ENCODE measurements at places on chromosomes 2 and 18.

DNA sequence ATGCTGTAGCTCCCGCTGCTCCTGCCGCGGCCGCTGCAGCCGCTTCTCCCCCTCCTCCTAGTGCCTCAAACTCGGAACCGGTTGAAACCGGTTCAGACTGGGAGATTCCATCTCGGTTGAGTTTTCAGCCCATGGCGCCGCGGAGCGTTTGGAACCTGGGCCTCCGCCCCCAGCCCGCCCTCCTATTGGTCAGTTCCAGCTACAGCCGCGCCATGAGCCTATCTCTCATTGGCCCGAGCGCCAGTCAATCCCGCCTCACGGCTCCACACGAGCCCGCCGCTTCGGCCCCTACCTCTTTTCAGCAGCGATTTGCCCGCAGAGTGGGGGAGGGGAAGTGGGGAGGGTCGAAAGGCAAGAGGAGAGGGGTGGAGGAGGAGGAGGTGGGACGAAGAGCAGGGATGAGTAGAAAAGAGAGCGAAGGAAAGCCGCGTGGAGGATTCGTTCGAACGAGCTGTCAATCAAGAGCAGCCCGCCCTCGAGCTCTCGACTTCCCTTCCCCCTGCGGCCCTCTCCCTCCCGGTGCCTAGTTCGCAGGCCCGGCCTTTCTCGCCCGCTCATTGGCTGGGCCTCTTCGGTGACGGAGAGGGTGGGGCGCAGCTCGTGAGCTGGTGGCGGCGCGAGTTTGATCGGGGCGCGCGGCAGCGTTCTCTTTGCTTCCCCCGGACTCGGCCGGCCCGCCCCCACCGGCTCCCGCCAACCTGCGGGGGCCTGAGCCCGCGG lies at the start of gene XPO1:
XPO1 (minus strand) TSS at position 157 of the 720 bp plus-strand sequence. CDS start 4,459 bp downstream, outside the sequence.
- H3K4me3 ChIP-seq: peak within 1 kb of the TSS; percentile 100
- H3K27me3 ChIP-seq: peaks cover 2% of the 10 kb centered on the region
- DNase-seq: peak; percentile 96
- H3K4me1 ChIP-seq: peaks cover 23% of the 10 kb centered on the region
- H3K36me3 ChIP-seq: peaks cover 14% of the 10 kb centered on the region

- peak overlapping the region; percentile 36 for H3K4me3 ChIP-seq
- no peak for DNase-seq
- peaks cover 83% of the 10 kb centered on the region for H3K4me1 ChIP-seq
- peak overlapping the region; percentile 78 for H3K27ac ChIP-seq
- H3K27me3 ChIP-seq: no peaks in the 10 kb centered on the region
These were observed 8.1 kb upstream of the WIPF1 start for GRCh38 chr2:174605687-174606086.

DNA sequence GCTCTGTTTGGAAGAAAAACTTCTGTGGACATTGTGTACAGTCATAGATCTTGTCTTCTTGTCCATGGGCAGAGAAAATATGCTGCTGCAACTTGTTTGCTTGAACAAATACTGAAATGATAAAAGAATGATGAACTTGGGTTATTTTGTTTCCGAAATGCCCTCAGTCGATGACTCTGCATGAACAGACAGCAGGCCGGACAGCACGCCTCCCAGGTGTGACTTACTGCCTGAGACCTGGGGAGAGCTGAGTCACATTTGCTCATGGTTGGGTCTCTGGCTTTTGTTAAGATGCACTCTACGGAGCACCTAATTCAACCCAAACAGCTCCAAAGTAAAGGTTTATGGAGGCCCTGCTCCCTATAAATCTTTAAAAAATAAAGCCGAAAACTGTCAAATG lies 262.5 kb downstream of the ZNF521 start:
- no peaks in the 10 kb centered on the region for H3K36me3 ChIP-seq
- H3K4me3 ChIP-seq: no peak overlapping the region
- DNase-seq: no peak
- no peaks in the 10 kb centered on the region for H3K4me1 ChIP-seq
- H3K27ac ChIP-seq: no peak overlapping the region

- no peak overlapping the region for H3K4me3 ChIP-seq
- H3K27me3 ChIP-seq: no peaks in the 10 kb centered on the region
- H3K4me1 ChIP-seq: no peaks in the 10 kb centered on the region
- no peak for DNase-seq
These were observed 108.5 kb downstream of the WDSUB1 start for GRCh38 chr2:159177957-159178356.

- H3K27ac ChIP-seq: no peak overlapping the region
- peaks cover 23% of the 10 kb centered on the region for H3K27me3 ChIP-seq
- no peaks in the 10 kb centered on the region for H3K4me1 ChIP-seq
These were observed 2109.9 kb upstream of the PIK3C3 start for GRCh38 chr18:39845106-39845505.

DNA sequence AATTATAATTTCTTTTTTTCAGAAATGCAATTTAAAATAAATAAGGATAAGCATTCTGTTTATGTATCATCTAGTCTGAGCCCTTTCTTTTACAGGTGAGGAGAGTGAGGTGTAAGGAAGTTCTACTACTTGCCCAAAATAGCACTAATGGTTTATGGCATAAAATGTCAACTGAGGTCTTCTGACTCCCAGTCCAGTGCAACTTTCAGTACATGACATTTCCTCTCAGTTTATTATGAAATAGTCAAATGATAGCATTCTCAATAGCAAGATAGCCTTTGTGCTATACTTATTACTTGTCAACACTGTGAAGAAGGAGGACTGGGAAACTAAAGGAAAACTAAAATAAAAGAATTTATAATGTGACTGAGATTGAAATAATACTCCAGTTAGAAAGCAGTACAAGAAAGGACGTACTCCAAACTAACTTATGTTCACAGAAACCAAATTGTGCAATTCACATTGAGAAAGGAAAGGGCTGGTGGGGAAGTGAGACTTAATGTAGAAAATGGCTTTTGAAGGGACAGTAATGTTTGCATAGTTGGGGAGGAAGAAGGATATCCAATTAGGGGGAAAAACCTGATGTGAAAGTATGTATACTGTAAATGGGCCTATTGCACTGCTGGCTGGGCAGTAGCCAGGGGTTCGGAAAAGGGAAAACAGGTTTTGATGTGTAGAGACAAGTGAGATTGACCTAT lies 166.7 kb upstream of the ZEB2 start:
- no peaks in the 10 kb centered on the region for H3K4me1 ChIP-seq
- H3K36me3 ChIP-seq: no peaks in the 10 kb centered on the region
- peaks cover 1% of the 10 kb centered on the region for H3K27me3 ChIP-seq
- no peak overlapping the region for H3K4me3 ChIP-seq
- no peak overlapping the region for H3K27ac ChIP-seq

DNA sequence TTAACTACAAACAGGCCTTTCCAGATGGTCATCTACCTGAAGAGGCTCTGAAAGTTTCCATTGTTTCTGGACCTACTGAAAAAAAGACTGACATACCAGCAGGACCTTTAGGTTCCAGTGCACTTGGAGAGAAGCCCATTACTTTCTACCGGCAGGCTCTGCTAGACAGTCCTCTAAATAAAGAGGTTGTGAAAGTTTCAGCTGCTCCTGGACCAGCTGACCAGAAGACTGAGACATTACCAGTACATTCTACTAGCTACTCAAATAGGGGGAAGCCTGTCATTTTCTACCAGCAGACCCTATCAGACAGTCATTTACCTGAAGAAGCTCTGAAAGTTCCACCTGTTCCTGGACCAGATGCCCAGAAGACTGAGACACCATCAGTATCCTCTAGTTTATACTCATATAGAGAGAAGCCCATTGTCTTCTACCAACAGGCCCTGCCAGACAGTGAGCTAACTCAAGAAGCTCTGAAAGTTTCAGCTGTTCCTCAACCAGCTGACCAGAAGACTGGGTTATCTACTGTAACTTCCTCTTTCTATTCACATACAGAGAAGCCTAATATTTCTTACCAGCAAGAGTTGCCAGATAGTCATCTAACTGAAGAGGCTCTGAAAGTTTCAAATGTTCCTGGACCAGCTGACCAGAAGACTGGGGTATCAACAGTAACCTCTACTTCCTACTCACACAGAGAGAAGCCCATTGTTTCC lies 65.8 kb downstream of the ALMS1 start:
- H3K4me3 ChIP-seq: no peak overlapping the region
- DNase-seq: no peak
- peaks cover 23% of the 10 kb centered on the region for H3K36me3 ChIP-seq
- H3K27me3 ChIP-seq: no peaks in the 10 kb centered on the region

- H3K36me3 ChIP-seq: no peaks in the 10 kb centered on the region
- DNase-seq: no peak
- H3K27me3 ChIP-seq: peaks cover 2% of the 10 kb centered on the region
- H3K27ac ChIP-seq: no peak overlapping the region
These were observed 612.6 kb upstream of the ACVR2A start for GRCh38 chr2:147232225-147232669.

GRCh38 chr2:204250692-204251091 lies 294.6 kb upstream of the PARD3B start:
- H3K27me3 ChIP-seq: peaks cover 27% of the 10 kb centered on the region
- no peak overlapping the region for H3K4me3 ChIP-seq
- no peaks in the 10 kb centered on the region for H3K36me3 ChIP-seq
- no peak overlapping the region for H3K27ac ChIP-seq
- H3K4me1 ChIP-seq: no peaks in the 10 kb centered on the region

DNA sequence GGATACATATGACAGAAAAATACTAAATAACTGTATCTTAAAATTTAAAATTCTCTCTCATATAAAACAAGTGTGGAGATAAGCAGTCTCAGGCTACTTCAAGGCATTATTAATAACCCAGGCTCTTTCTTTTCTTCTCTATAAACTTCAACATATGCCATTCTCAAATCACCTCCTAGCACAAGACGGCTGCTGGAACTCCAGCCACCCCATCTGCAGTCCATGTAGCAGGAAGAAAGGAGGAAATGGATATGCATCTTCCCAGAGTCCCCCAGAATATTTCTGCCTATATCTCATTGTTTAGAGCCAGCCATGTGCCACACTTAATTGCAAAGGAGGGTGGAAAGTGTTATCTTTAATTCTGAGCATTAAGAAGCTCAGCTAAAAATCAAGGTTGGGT lies 35.3 kb upstream of the NEB start:
- no peak for DNase-seq
- H3K27me3 ChIP-seq: no peaks in the 10 kb centered on the region
- peaks cover 2% of the 10 kb centered on the region for H3K36me3 ChIP-seq
- H3K4me1 ChIP-seq: peaks cover 7% of the 10 kb centered on the region
- no peak overlapping the region for H3K4me3 ChIP-seq
- no peak overlapping the region for H3K27ac ChIP-seq

DNA sequence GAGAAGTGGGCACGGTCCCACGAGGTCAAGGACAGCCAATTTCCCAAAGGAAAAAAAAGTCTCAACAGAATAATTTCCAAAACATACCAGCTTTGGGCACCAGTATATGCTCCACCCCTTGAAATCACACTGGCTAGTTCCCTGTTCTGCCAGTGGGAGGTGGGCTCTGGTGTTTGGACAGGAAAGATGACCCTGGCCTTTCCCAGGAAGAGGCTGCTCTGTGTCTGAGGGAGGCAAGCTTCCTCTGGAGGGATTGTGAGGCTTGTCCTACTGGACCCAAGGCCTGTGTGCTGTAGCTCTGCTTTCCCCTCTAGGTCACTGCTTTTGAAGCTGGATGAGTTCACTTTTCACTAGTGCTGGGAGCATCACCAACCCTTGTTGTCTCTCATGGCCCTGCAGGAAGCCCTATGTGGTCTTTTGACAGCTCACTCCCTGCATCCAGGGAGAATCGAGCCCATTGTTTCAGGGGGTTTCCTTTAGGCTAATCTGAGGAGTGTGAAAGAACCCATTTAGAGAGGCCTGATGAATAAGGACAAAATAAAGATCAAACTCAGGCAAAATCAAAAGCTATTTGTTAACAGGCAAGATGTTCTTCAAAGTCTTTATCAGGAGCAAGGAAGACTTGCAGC lies 36.3 kb downstream of the CXCR4 start:
- no peaks in the 10 kb centered on the region for H3K27me3 ChIP-seq
- H3K36me3 ChIP-seq: peaks cover 9% of the 10 kb centered on the region
- H3K27ac ChIP-seq: no peak overlapping the region
- DNase-seq: no peak
- peaks cover 18% of the 10 kb centered on the region for H3K4me1 ChIP-seq
- H3K4me3 ChIP-seq: no peak overlapping the region

- peak overlapping the region; percentile 80 for H3K27ac ChIP-seq
- H3K4me1 ChIP-seq: peaks cover 10% of the 10 kb centered on the region
- DNase-seq: no peak
- peaks cover 10% of the 10 kb centered on the region for H3K27me3 ChIP-seq
- H3K36me3 ChIP-seq: peaks cover 24% of the 10 kb centered on the region
These were observed 40.9 kb upstream of the TRIM43B start for GRCh38 chr2:95525294-95526035.

DNA sequence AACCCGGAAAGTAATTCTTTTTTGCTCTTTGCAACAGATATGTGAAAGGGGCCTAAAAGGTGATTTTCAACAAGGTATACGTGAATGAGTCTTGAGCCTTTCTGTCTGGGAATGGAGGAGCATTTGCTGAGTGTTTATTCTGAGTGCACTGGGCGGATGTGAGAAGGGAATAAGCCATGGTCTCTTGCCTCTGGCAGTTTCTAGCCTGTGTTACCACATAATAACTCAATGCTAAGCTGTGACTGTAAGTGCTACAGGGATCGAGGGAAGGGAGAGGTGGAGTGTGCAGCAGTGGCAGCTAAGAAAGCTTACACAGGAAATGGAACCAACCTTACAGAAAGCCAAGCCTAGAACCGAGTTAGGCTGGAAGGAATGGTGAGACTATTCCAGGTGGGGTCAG lies 444.3 kb downstream of the SLC4A3 start:
- H3K36me3 ChIP-seq: no peaks in the 10 kb centered on the region
- H3K4me1 ChIP-seq: no peaks in the 10 kb centered on the region
- H3K27me3 ChIP-seq: no peaks in the 10 kb centered on the region
- H3K4me3 ChIP-seq: no peak overlapping the region
- no peak overlapping the region for H3K27ac ChIP-seq

DNA sequence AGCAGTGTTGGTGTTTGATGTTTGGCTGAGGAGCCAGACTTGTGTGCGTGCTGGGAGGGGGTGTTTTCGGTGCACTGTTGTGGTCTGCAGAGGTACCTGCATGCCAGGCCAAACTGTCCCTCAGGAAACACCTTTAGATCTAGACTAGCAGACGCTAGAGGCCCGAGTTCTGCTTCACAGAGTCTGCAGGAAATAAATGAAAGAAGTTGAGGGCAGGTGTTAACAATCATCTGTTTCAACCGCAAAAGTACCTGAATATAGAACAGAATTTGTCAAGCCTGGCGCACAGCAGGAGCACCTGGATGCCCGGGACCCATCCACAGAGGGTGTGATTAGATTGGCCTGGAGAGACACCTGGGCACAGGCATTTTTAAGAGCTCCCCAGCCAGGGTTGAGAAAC lies 40.5 kb upstream of the REL start:
- DNase-seq: no peak
- H3K27me3 ChIP-seq: no peaks in the 10 kb centered on the region
- H3K4me1 ChIP-seq: peaks cover 15% of the 10 kb centered on the region
- peak overlapping the region; percentile 3 for H3K4me3 ChIP-seq

GRCh38 chr18:69400976-69401225 lies 213 bp downstream of the DOK6 start:
- H3K27me3 ChIP-seq: peaks cover 65% of the 10 kb centered on the region
- H3K36me3 ChIP-seq: no peaks in the 10 kb centered on the region
- H3K27ac ChIP-seq: no peak overlapping the region
- DNase-seq: peak; percentile 34
- no peak overlapping the region for H3K4me3 ChIP-seq
- peaks cover 6% of the 10 kb centered on the region for H3K4me1 ChIP-seq

DNA sequence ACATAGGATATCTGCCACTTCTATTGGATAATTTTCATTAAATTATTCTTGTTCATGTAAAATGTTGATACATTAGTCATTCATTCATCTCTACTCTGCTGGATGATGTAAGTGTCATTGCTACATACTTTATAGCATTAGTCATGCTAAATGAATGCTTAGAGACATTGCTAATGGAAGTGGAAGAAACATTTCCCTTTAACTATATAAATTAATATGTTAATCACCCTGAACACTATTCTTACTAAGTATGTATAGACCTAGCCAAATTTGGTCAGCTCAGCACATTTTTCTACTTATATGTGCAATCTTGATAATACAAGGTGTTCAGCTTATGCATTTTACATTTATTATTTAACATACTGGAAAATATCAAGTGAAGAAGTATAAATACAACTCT lies 160.2 kb downstream of the DPP4 start:
- H3K36me3 ChIP-seq: peaks cover 1% of the 10 kb centered on the region
- H3K4me1 ChIP-seq: peaks cover 3% of the 10 kb centered on the region
- no peak overlapping the region for H3K27ac ChIP-seq

Measured in activated naive CD8-positive, alpha-beta T cell treated with anti-CD3 and anti-CD28 coated beads, Interleukin-2, amount 10 ng/mL, durations not matched to agents 7 days and 5 days (primary cell).